ENCODE measurements at places on chromosomes 4 and X.

DNA sequence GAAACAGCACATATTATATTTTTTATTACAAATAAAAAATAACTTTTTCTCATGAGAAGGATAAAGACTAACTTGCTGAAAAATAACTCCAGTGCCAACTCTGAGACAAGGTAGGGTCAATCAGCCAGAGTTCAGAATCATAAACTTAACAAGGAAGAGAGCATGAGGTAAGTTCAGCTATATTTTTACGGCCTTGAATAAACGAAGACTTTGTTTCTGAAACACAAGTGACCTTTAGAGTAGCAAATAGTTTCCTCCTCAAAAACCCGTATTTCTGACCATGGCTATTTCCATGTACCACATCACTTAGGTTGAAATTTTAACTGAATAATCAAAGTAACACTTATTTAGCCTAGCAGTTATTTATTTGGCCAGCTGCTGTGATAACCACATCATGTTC, 45.5 kb downstream of the PRDM5 start:
- no peak for DNase-seq

- no peak for DNase-seq
Observed at GRCh38 chr4:150367326-150367725, 214.6 kb upstream of the MAB21L2 start.

DNA sequence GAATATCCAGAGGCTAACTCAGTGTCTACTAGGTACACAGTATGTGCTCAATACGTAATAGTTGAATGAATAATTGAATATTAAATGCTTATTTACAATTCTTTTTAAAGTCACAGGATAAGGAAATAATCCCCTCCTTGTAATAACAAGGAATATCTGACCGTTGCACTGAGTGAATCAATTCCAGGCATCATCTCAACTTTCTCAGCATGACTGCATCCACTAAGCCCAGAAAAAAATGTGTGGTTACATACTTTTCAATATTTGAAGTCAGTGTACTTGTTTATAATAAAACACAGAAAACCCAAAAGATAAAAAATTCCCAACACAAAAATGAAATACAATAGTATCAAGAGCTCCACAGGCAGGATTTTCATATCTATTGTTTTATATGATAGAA, 105.4 kb downstream of the TMEM144 start:
- no peak for DNase-seq

- DNase-seq, result no peak
Observed at GRCh38 chr4:122045533-122045932, 93.7 kb upstream of the TRPC3 start.

GRCh38 chr4:123744664-123745290, 348.2 kb downstream of the SPRY1 start:
- peak; percentile 4 for DNase-seq

GRCh38 chr4:3522326-3522640, 9.9 kb downstream of the LRPAP1 start:
- peak; percentile 15 for DNase-seq

DNA sequence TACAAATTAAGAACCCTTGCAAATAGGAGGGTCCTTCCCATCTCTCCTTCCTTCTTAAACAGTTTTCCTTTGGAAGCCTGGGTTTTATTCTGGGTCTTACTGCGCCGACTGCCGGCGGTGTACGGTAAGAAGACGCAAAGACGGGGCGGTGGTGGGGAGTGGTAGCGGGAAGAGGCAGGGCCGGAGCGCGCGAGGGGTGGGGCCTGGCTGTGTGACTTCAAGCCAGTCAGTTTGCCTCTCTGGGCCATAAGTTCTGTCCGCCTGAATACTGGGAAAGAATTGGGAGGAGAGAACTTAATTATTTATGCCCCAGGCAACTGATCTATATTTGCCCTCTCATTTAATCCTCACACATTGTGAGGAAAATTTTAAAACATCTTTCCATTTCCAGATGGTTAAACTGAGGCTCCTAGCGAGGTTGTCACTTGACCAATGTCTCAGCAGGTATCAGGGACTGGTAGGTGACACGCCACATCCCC, 726 bp upstream of the KANTR start:
- DNase-seq, result peak; percentile 80

GRCh38 chr4:156052116-156052515, 98.5 kb upstream of the CTSO start:
- no peak for DNase-seq

- no peak for DNase-seq
Observed at GRCh38 chr4:4838051-4838935, 21.2 kb upstream of the MSX1 start.

GRCh38 chrX:130869239-130869638, 33.8 kb downstream of the ENOX2 start:
- DNase-seq, result no peak

- no peak for DNase-seq
Observed at GRCh38 chr4:78288327-78288726, 231.2 kb downstream of the FRAS1 start.

- DNase-seq, result no peak
Observed at GRCh38 chrX:118825227-118825626, 1.6 kb downstream of the ZCCHC12 start.

- DNase-seq, result no peak
Observed at GRCh38 chr4:38710053-38710452, 46.1 kb downstream of the KLF3 start.

- DNase-seq, result no peak
Observed at GRCh38 chrX:114584375-114584943, 573 bp downstream of the HTR2C start.

DNA sequence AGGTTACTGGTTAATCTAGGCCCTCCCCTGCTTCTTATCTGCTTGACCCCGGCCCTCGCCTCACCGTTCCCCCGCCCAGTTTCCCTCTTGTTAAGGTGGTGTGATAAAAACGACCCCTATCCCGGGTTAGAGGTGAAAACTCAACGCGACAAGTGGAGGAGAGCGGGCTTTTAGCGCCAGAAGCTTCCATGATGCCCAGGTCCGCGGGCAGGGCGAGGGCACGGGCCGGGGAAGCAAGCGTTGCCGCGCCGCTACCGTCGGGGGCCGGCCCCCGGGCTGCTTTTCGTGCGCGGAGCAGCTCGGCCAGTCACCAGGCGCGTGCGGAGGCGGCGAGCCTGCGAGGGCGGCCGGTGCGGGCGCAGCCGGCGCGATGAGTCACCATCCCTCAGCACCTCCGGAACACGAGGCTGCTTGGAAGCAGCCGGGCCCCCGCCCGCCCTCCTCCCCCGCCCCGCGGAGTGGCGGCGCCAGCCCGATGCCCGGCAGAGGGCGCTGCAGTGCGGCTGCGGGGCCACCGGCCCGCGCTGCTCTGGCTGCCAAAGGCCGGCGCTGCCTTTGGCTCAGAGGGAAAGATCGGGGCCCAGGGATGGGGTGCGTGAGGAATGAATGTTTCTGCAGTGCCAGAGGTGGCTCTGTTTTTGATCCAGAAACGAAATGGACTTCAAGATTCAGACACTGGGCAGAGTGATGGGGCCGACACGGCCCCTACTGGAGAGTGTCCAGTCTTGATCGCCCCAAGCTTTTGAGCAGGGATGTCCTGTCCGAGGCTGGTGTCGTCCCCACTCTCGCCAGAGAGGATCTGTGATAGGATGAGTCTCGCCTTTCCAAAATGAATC, 107.8 kb downstream of the NHSL2 start:
- peak; percentile 80 for DNase-seq

All from head of caudate nucleus (tissue), 42 donors.